HTR-8/SVneo (cell line): ENCODE measurements at places on chromosomes 7 and 10.
A peak's percentile ranks its signal among the peaks of the same experiment; 100 is the strongest.

- DNase-seq: no peak
Observed at GRCh38 chr7:2716906-2717292, 28.9 kb downstream of the AMZ1 start.

- no peak for DNase-seq
Observed at GRCh38 chr7:139116999-139117398, 7.5 kb upstream of the ZC3HAV1 start.

GRCh38 chr7:98362517-98362916 lies 38.4 kb downstream of the BAIAP2L1 start:
- DNase-seq: no peak

DNA sequence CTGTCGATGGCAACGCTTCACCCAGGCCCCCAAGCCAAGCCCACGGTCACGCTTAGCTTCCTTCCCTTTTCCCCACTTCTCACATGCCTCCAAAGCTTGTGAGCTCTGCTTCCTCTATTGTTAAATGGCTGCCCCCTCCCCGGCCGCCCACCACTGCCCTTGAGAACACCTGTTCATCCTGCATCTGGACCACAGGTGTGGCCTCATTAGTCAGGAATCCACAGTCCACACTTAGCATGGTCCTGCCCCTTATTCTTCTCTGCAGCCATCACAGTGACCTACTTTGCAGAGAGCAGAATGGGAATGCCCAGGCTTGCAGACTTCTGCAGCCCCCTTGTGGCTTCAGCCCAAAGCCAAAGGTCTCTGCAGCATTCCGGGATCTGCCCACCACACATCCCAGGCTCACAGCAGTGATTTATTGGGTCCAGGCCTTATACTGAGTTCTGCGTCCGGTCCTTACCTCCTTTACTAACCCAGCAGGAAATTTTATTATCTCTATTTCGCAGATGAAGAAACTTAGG lies 66.9 kb downstream of the PTPRE start:
- no peak for DNase-seq

DNA sequence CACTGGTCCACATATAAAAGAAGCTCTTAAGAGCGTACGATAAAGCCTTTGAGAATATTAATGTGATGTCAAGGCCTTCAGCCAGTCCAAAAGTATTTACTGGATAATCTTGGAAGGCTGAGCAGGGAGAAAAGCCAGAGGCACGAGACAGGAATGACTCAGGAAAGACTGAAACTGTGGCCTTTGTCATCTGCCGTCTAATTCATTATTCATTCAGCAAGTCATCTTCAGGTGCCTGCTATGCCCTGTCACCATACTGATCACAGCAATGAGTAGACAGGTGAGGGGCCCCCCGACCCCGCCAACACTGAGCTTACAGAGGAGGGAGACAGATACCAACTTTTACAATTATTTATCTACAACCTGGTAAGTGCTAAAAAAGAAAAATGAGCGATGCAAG lies 78.9 kb downstream of the VOPP1 start:
- no peak for DNase-seq

DNA sequence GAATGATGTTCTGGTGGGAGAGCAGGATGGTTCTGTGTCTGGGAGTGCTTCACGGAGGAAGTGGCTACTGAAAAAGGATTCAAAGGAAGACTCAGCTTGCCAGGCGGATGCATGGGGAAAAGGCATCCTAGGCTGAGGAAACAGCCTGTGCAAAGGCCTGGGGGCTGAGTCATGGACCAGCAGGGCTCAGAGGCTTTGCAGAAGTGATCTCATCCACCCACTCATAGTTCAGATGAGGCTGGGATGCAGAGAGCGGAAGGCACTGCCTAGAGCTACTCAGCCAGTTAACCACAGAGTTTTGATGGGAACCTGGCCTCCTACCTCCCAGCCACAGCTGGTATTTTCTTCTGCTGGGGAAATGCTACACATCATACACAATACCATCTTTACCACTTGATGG lies 15.8 kb upstream of the ADAMTS14 start:
- peak; percentile 80 for DNase-seq

DNA sequence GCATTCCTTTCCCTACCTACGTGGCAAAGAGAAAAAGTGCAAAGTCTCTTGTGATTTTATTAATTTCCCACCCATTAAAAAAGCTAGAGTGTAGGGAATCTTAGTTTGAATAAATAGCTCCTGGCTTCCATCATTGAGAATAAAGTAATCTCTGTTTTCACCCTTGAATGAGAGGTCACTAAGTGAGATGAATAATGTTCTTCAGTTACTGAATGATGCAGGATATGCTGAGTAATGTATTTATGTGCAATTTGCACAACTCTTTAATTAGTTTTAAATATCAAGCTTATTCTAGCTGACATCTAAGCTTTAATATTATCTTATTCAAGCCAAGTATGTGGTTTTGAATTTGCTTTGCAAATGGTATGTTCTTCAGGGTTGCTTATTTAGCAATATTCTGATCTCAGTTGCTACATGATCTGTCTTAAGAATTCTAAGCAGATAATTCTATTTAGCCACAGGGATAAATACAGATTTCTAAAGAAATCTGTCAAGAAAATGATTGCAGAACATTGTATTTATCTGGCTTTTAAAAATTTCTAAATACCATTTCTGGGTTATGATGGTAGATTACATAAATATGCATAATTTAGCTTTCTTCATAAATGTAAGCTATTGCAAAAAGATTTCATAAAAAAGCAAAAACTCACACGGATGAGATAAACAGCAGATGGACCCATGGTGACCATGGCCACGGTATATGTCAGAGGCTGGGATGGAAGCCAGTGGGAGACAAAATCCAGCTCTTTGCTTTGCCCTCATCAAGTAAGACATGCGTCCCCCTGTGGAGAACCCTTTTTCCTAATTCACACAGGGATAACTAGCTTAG lies 141.0 kb downstream of the MACC1 start:
- DNase-seq: no peak

GRCh38 chr7:69957661-69958060 lies 359.4 kb downstream of the AUTS2 start:
- DNase-seq: no peak

DNA sequence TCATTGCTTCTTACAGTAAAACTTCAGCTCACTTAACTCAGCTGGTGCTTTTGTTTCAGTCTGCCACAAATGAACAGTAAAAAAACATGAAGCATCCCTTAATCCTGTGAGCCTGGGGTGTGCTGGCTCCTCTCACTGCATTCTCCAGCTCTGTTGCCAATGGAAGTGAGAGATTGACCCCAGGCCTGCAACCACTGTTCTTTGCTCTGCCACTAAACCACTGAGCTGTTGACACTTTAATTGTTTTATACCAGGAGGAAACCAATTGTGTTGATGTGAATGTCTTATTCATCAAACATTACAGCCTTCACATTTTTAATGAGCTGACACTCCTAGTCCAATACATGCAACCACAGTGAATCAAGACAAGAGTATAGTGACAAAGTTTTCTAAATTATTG lies 69.4 kb upstream of the FZD1 start:
- DNase-seq: no peak

DNA sequence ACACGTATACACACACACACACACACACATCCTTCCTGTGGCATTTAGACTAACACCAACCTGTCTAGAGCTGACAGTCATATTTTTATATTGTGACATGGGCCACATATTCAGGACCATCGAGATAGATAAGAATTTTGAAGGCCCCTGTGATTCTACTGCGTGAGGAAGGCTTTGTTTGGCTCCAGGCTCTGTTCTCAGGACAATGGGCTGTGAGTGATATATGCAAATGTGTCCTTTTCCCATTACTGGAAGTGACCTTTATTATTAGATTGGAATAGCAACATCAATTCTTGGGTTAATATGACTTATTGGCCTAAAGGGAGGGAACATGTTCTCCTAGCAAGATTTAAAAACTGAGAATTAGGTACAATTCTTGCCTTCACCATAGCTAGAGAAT lies 156.1 kb downstream of the SPAG6 start:
- no peak for DNase-seq
